ENCODE measurements at places on chromosomes 11 and 22. TPM values are rescaled to one million over a fixed set of nuclear protein-coding genes. Genes with fewer than 3 reads are reported as not detected.

PLA2G6 gene
- 31.5 TPM for total RNA-seq

HIPK3 gene
- total RNA-seq, result 31.3 TPM

APOC3 gene
- not detected for total RNA-seq

CYTH4 gene
- 17.3 TPM for total RNA-seq

MS4A3 gene
- total RNA-seq, result not detected

BACE1-AS gene
- 3.8 TPM for total RNA-seq

KCNA4 gene
- not detected for total RNA-seq

PRG3 gene
- total RNA-seq, result not detected

RASL10A gene
- total RNA-seq, result not detected

CDC42EP2 gene
- total RNA-seq, result 0.54 TPM

AKIP1 gene
- 29.1 TPM for total RNA-seq

NCAM1 gene
- 0.16 TPM for total RNA-seq

PATE2 gene
- total RNA-seq, result not detected

CHADL gene
- total RNA-seq, result 0.39 TPM

CDC42EP1 gene
- 0.25 TPM for total RNA-seq

POU2AF1 gene
- 3.0 TPM for total RNA-seq

SMTNL1 gene
- total RNA-seq, result not detected

SSRP1 gene
- total RNA-seq, result 318 TPM

LGALS1 gene
- total RNA-seq, result 171 TPM

MMP7 gene
- total RNA-seq, result not detected
